A549 (cell line): ENCODE measurements at places on chromosomes 2 and 18.

GRCh38 chr2:20706786-20707185 lies 39.8 kb downstream of the GDF7 start:
- no peak for DNase-seq

GRCh38 chr2:195044801-195045200 lies 612.2 kb upstream of the SLC39A10 start:
- no peak for DNase-seq

GRCh38 chr2:216959433-216959832 lies 99.6 kb upstream of the TNP1 start:
- no peak for DNase-seq

DNA sequence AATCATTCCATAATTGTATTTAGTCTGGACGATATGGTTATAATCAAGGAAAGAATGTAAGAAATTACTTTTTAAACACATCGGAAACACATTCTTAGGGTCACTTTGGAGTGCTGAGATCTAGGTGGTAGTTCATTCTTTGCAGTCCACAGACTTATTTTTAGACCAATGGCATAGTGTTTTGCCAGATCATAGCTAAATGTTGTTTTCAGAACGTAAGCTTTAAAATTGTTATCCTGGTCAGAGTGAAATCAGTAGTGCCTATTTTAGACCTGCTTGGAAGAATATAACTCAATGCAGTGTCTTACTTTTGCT lies 4.3 kb downstream of the MYL12A start:
- DNase-seq, result no peak

- DNase-seq, result no peak
Measured at GRCh38 chr2:168085801-168086361, 161.5 kb downstream of the STK39 start.

DNA sequence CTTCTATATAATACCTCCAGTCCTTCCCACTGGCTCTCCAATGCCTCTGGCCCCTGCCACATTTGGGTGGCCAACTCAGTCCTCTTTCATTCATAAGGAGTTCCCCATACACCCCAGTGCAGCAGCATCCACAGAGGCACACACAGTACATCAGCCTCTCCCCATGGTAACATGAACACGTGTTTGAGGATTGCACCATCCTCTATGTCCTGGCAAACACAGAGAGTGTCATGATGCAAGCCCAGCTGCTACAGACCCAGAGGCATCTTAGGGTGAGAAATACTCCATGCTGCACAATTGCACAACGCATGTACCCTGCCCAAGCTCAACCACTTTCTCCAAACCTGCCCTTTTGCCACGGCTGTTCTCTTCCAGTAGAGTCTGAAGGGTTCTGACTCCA lies 11.5 kb downstream of the IGFBP5 start:
- no peak for DNase-seq

DNA sequence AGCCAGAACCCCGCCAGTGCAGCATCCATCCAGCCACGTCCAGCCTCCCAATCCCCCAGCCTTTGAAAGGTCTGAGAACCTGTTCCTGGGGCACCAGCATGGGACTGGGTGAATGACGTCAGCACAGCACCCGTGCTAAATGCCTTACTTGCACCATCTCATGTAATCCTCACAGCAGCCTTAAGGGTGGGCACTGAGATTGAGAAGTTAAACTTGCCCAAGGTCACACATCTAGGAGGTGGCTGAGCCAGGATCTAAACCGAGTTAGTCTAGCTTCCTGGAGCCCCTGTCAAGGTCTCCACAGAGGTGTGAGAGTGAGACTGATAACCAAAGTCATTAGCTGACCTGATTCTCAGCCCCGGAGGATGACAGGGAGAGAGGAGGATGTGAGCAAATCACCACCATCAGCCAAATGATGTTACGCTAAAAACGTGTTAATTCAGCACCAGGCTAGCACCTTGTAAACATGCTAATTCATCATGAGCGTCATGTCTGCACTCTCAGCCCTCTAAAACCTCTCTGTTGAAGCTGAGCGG lies 4.6 kb downstream of the CD8A start:
- no peak for DNase-seq

GRCh38 chr2:127080226-127080937 lies 26.6 kb downstream of the BIN1 start:
- no peak for DNase-seq

- no peak for DNase-seq
Measured at GRCh38 chr2:22450831-22451230, 934.1 kb upstream of the KLHL29 start.

GRCh38 chr2:18829976-18830375 lies 240.6 kb upstream of the NT5C1B start:
- DNase-seq, result no peak

DNA sequence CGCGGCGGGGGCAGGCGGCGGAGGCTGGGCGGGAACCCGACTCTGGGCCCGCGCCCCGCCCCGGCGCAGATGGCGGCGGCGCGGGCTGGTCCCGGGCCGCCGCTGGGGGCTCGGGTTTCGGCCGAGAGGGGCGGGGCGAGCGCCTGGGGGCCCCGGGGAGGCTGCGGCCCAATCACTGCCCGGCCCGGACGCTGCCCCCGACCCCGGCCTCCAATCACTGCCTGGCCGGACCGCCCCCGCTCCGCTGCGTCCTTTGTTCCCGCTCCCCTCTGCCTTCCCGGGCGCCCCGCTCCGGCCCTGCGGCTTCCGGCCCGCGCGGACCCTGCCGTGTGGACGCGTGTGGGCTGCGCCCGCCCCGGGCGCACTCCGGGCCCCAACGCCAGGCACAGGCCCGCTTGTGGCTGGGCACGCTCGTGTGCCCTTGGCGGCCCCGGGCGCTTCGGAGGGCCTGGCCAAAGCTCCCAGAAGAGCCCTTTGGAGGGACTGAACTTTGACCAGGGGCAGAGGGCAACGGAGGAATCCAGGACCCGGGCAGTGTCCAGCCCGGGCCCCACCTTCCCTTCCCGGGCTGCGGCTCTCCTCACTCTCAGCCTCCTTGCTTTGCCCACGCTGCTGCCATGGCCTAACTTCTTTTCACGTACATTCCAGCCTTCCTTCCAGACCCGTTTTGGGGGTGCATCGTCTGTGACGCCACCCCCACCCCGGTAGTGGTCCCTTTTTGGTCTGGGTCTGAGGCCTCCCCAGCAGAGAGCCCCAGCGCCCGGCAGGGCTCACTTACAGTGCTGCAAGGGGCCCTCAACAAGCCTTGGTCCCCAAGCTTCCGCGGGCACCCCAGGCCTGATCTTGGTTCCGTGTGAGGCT lies 27.1 kb upstream of the PTMA start:
- DNase-seq, result peak; percentile 78

DNA sequence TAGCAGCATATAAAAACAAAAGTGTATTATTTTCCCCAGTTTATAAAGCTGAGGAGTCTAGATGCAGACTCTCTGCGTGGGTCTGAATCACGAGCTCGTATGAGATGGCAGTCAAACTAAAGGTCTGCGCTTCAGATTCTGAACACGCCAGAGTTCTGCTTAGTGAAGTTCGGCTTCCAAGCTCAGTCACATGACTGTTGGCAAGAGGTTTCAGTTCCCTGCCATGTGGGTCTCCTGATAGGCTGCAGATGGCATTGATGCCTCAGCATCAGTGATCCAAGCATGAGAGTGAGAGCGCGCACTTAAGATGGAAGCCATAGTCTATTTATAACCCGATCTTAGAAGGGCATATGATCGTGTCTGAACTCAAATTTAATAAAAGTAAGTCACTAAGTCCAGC lies 242.8 kb upstream of the DOK6 start:
- no peak for DNase-seq

DNA sequence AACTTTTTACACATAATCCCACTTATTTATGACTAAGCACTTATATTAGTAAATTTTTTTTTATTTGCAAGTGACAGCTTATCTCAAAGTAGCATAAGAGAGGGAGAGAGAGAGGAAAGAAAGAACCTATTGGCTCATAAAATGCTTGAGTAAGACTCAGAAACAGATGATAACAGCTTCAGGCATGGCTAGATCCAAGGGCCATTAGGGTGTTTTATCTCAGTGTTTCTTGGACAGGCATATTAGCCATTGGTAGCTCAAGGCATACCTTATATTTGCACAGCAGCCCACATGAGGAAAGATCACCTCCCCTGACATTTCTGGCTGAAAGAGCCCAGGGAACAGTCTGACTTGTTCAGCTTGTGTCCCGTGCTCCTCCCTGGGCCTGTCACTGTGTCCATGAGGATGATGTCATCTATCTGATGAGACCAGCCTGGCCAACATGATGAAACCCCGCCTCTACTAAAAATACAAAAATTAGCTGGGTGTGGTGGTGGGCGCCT lies 64.4 kb downstream of the IL1R2 start:
- DNase-seq, result no peak

- no peak for DNase-seq
Measured at GRCh38 chr2:144206019-144206418, 313.9 kb downstream of the ZEB2 start.

DNA sequence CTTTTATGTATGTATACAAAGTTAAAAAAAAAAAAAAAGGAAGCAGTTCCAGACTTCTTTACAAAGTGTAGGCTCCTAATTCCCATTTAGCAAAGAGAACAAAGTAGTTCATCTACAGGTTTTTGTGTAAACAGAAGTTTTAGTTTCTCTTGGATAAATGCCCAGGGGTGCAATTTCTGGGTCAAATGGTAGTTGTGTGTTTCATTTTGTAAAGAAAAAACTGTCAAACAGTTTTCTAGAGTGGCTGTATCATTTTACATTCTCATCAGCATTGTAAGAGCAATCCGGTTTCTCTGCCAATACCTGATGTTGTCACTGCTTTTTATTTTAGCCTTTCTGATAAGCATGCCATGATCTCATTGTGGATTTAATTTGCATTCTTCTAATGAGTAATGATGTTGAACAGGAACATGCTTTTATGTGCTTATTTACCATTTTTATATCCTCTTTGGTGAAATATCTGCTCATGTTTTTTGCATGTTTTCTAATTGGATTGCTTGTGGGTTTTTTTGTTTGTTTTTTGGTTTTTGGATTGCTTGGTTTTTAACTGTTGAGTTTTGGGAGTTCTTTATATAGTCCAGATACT lies 16.6 kb upstream of the PSME4 start:
- DNase-seq, result no peak

DNA sequence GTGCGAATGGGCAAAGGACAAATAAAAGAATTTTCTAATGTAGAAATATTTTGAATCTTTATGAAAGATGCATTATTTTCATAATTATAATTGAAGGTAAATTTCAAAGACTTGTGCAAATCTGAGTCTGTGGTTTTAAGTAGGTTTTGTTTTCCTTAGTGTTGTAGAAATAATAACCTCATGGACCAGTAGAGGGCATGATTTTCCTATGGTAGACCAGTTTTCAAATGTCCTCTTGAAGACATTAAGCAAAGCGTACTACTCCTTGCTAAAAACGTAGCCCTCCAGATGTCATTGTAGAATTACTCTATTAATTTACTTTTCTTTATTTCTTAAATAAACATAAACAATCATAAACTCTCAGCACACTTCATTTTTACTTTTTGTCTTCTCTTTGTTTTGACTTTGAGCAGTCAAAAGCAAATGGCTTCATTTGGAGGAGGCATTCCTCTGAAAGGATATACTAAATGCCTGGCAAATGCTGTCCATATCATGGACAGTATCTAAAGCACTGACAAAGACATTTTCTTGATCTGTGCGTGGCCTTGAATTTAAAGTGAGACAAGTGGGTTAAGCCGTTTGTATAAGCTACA lies 85.8 kb upstream of the FAM237A start:
- DNase-seq, result peak; percentile 64

- DNase-seq, result no peak
Measured at GRCh38 chr2:199147216-199147615, 310.5 kb downstream of the SATB2 start.

- no peak for DNase-seq
Measured at GRCh38 chr2:14773696-14774095, 141.2 kb downstream of the LRATD1 start.

DNA sequence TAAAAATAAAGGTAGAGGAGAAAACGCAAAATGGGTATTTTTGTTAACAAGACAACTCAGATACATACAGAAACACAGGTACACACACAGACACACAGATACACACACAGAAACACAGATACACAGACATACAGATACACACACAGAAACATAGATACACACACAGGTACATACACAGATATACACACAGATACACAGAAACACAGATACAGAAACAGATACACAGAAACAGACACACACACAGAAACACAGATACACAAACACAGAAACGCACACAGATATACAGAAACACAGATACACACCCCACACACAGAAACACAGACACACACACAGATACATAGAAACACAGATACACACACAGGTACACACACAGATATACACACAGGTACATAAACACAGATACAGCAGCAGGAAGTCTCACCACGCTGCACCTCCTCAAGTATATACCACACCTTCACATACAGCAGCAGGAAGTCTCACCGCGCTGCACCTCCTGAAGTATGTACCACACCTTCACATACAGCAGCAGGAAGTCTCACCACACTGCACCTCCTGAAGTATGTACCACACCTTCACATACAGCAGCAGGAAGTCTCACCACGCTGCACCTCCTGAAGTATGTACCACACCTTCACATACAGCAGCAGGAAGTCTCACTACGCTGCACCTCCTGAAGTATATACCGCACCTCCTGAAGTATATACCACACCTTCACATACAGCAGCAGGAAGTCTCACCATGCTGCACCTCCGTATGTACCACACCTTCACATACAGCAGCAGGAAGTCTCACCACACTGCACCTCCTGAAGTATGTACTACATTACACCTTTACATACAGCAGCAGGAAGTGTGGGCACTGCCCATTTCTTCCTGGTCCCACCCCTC lies 250.5 kb downstream of the HDAC4 start:
- no peak for DNase-seq

DNA sequence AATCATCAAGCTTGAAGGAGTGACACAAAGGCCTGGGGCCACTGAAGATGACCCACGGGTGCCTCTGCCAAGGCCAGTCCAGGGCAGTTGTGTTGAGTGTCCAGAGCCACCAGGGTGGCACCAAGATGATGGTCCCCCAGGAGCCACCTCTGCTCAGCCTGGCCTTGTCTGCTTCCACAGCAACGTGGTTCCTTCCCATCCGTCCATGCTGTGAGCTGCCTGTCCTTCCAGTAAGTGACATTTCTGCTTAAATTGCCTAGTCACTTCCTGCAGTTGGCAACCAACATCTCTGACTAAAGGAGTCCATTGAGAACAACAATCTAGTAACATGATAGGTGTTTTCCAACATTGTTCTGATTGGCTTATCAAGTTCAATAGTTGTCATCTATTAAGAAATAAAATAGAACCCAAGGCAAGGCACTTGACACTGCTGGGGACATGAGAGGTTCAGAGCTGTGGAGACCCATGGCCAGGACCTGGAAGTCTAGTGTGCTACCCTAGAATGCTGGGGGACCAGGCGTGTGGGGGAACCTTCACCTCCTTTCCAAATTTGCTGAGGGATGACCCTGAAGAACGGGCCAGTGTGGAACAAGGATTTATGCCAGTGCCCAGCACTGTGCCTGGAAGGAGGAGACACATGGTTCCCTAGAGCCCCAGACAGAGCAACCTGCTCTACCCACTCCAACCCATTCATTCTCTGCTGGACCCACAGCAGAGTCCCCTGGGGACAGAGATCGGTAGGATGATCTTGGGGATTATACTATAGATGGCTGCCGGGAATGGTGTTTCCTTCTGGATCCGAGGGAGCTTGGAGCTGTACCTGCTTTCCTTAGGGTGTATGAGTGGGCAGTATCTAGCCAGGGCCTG lies 98.9 kb upstream of the EPC2 start:
- DNase-seq, result no peak

GRCh38 chr2:72138011-72138881 lies 9.4 kb downstream of the CYP26B1 start:
- peak; percentile 45 for DNase-seq

GRCh38 chr2:230394301-230394700 lies 21.7 kb upstream of the SP100 start:
- no peak for DNase-seq
